Erythroblast (primary cell): ENCODE measurements at places on chromosomes 16 and 17.

DNA sequence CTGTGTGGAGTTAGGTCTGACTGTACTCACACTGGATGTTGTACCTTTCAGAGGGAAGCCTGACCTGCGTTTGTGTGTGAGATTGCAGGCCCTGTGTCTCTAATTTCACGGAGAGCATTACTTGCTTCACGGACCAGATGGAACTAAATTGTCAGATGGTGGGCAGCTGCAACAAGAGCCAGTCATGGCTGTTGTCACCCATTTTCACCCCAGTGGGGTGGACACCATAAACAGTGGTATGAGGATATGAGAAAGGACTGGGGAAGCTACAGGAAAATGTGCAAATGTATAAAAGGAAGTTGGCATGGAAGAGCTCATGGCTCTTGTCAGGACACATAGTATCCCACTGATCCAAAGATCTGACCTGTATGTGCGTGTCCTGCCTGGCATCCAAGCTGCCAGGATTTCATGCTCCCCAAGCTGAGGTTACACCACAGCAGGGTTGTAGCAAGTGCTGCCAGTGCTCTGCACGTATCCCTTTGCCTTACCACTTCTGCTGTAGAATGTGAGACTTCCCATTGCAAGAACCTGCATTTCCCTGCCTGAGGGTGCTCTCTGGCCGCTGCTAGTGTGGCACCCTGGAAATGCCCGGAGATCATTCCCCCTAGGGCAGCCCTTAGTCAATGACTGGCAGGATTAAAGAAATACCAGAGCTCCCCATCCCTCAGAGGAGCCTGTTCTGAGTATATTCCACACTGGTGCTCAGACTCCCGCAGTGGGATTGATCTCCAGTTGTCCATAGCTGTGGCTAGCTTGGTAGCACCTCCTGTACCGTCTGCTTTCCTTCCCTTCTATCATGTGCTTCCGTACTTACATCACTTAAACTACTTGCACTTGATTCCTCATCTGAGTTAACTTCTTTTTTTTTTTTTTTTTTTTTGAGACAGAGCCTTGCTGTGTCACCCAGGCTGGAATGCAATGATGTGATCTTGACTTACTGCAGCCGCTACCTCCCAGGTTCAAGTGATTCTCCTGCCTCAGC is 70.4 kb upstream of the TANC2 start:
- no peak for DNase-seq

DNA sequence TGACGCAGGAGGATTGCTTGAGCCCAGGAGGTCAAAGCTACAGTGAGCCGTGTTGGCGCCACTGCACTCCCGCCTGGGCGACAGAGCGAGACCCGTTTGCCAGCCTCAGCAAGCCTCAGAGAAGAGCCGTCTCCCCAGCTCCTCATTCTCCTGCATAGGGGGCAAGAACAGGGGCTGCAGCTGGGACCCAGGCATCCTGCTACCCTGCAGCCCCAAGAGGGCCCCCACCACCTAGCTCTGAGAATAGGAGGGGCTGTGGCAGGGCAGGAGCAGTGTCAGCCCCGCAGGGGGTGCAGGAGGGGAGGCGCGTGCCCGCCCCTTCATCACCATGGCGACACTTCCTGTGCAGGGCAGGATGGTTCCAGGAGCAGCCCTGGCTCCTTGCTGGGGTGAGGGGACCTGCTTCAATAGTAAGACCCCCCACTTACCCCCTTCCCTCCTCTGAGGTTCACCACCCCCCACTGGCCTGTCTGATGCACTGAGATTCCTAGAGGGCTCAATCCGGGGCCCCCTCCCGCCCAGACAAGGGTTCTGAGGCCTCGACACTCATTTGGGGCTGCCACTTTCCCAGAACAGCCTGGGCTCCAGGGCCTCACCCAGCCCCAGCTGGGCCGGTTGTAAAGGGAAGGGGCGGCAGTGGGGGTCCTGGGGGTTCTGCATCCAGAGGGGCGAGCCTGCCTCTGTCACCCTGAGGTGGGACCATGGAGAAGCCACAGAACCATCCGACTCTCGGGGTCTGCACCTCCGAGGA is 20.2 kb downstream of the VASN start:
- no peak for DNase-seq

GRCh38 chr16:49010879-49011278 is 270.8 kb downstream of the CBLN1 start:
- no peak for DNase-seq

DNA sequence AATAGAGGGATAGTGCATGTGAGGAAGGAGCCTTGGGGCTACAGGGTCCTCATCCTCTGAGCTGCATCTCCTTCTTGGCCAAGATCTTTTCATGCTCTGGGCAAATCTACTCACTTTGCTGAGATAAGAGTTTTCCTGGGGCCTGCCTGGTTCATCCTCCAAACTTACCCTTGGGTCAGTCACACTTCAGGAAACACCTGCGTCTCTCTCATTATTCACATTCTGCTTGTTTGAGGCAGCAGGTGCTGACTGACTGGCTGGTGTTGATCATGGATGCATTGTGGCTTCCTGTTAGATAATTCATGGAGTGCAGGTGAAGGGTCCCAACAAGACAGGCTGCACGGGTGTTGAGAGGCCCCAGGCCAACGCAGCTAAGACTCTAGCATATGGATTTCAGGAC is 162.6 kb downstream of the SALL1 start:
- no peak for DNase-seq

DNA sequence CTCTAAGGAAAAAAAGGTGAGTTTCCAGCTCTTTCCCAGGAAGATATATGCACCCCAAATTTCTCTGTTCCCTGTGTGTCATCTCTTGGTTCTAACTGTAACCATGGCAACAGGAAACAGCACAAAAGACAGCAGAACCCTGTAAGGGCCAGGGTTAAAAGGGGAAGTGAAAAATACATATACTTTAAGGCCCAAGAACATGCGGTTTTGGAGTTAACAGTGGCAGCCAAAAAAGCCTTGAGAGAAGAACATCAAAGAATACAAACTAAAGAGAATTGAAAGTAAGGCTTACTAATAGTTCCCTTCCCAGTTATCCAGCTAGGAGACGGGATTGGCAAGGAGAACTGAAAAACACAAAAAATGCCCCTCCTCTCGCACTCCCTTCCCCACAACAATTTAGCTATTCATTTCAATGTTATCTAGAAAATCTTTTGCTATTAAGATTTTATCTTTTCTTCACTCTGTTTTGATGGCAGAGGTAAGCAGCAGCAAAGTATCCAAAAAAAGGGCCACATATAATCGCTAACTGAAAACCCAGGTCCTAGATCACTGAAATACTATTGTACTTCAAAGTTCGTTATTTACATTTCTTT is 1.5 kb downstream of the SPOP start:
- DNase-seq = peak; percentile 68
